ENCODE measurements at places on chromosomes 1 and 21. TPM values are rescaled to one million over a fixed set of nuclear protein-coding genes. Genes with fewer than 3 reads are reported as not detected.

Gene FCGR3B
- not detected for total RNA-seq

Gene NR5A2
- 5.2 TPM for total RNA-seq

Gene C4BPB
- 1.6 TPM for total RNA-seq

Gene PRR9
- total RNA-seq = not detected

Gene RGS8
- not detected for total RNA-seq

Gene SELP
- not detected for total RNA-seq

Gene LYPD8
- total RNA-seq = 0.09 TPM

Gene PROK1
- total RNA-seq = not detected

Gene PIGR
- total RNA-seq = not detected

All from A549 treated with CORT108297 at 1 μM for 4 hours (cell line).